ENCODE measurements at places on chromosomes 4 and X.

- DNase-seq = no peak
These were observed 73.0 kb upstream of the NFKB1 start for GRCh38 chr4:102428122-102428521.

DNA sequence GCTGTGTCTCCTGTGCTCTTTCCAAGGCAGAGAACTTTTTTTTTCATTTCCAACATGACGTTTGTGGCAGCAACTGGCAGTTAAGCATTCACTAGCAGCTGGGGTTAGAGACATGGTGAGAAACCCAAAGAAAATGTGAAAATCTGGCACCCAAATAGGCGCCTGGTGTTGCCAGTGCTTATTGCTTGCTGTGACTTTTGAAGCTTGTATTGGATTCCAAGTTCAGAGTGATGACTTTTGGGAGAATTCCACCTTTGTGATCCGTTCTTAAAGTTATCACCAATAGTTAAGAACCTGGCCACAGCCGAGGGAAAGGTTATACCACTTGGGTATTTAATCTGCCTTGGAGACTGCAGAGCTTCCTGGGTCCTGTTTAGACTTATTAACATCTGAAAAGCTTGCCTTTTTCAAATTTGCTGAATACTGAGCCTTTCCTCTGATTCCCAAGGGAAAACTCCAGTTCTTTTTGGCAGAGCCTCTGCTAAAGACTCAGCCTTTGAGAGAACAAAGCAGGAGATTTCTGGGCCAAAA is 101.0 kb downstream of the OPHN1 start:
- DNase-seq = no peak

DNA sequence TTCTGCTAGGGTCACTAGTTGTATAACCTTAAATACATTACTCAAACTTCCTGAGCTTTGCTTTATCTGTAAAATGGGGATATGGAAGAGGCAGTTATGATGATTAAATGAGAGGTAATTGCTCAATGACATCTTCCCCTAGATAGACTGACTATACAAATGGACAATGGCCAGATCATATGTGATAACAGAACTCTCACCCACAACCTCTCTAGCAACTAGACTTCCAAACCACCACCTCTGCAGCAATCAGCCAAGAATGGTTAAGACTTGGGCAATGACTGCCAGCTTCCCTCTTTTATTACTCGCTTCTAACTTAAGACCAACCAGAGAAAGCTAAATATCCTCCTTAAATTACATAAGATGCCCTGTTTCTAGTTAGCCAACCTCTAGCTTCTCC is 2.9 kb upstream of the SEPSECS start:
- DNase-seq = no peak

- no peak for DNase-seq
These were observed 22.1 kb upstream of the SORBS2 start for GRCh38 chr4:185834088-185834487.

DNA sequence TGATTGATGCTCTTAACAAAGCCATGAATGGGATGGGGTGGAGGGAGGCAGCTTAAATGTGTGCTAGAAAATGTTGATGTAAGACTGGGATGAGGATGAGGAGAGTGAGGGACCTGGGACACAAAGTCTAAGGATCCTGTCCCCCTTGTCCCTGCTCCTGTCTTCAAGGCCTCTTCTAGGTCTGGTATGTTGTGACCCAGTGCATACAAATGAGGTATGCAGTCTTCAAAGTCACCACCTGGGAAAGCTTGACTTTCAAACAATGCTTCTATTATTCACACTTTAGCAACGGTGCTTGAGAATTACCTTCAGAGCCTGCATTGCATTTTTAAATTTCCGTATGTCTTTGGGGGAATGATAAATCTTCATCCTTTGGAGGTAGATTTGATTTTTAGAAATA is 88.4 kb upstream of the SLC34A2 start:
- no peak for DNase-seq

DNA sequence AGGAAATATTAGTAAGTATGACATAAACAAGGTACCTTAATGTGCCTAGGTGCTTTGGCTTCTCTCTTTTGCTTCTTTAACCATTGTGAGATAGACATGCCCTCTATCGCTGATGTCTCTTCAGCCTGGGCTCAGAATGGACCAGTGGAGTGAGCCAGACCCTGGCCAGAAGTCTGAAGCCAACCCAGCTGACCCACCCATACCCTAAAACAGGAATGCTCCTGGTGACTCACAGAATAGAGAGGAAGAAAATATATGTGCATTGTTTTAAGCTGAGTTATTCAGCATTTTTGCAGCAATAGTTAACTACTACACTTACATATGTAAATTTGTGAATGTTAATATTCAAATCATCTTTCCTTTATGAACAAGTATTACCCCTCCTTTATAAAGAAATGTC is 167.5 kb upstream of the PCDH10 start:
- no peak for DNase-seq

DNA sequence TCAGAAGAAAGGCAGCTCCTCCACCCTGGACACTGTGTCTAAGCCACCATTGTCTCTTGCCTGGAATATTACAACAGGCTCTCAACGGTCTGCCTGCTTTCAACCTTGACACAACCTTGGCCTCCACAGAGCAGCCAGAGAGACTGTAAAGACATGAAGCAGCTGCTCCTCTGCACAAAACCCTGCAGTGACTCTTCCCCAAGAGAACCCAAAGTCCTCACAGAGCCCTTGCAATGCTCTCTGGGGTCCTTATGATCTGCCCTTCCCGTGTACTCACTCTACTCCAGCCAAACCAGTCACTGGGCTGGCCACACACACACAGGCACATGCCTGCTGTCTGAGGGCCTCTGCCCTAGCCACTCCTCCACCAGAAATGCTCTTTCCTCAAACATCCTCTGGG is 75.9 kb upstream of the CPEB2 start:
- no peak for DNase-seq

DNA sequence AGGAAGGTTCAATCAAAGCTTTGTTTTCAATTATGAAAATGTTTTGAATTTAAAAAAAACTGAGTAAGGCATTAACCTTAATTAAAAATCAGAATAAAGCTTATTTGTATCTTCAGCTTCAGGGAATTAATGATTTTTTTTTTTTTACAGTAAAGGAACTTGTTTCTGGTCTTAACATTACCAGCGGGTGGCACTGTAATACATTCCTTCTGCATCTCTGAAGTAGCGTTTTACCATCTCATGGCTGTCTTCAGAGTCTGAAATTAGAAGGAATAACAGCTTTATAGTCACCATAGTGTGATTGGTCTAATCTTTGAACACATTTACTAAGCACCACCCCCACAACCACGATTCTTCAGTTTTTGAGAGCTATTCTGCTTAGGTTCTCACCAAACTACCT is 102.6 kb downstream of the IL1RAPL2 start:
- DNase-seq = peak; percentile 8

- peak; percentile 22 for DNase-seq
These were observed 70.3 kb downstream of the ARL9 start for GRCh38 chr4:56575820-56576429.

- no peak for DNase-seq
These were observed 53.2 kb downstream of the PPM1K start for GRCh38 chr4:88230969-88231771.

DNA sequence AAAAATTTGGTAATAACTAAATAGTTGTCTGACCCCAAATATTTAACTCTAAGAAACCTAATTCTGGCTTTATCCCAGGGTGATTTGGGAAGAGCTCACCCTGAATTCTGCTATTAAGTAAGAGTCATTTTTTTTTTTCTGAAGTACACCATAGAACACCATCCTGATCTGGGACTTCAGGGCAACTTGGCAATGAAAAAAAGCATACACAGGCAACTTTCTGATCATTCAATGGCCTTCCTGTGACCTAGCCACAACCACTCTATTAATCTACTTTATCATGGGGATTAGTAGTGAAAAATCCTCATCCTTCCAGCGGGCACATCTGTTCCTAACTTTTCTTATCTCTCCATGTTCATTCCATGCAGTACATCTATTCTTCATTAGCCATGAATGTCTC is 333.2 kb upstream of the MAD2L1 start:
- no peak for DNase-seq

DNA sequence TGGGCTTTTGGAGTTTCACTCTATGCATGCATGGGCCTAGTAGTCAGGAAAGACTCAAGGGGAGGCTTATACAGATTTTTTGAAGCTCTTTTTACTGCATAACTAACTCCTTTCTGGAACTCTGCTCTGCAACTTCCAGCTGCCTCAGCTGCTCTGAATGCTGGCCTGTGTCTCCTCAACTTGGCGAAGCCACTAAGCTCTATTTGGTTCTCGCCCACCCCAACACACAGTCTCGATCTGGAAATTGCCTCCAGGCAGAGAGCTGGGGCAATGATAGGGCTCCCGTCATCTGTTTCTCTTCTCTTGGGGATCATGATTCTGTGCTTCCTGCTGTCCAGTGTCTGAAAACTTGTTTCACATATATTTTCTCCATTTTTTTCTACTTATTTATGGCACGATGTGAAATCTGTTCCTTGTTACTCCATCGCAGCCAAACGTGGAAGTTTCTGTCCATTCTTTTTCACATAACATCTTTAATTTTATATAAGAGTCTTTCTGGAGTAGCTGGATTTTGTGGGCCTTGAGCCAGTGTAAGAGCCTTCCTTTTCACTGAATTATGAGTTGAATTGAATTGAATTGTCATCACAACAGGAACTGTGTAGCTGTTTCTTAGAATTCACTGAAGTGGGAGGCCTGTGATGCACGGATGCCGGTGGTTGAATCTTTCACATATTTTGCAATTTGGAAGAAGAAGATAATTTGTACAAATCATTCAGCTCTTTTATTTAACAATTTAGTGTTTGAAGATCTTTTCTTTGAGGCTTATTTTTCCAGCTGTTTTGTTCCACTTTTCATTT is 9.0 kb downstream of the ZNF275 start:
- DNase-seq = no peak

GRCh38 chrX:138082896-138083295 is 517.0 kb downstream of the ZIC3 start:
- no peak for DNase-seq

DNA sequence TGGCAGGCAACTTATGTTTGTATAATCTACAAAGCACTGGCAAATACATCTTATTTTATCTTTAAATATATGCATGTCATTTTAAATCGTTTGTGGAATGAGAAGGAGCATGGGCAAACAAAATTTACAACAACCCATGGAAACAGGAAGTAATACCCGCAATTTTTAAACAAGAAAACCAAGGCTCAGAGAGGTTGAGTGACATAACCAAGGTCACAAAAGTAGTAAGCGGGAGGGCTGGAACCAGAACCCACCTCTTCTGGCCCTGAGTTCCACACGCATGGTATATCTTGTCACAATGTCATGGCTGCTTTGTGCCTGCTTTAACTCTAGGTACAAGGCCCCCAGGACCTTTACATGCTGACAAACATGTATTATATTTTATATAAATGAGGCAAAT is 52.9 kb downstream of the SLC7A11 start:
- no peak for DNase-seq

DNA sequence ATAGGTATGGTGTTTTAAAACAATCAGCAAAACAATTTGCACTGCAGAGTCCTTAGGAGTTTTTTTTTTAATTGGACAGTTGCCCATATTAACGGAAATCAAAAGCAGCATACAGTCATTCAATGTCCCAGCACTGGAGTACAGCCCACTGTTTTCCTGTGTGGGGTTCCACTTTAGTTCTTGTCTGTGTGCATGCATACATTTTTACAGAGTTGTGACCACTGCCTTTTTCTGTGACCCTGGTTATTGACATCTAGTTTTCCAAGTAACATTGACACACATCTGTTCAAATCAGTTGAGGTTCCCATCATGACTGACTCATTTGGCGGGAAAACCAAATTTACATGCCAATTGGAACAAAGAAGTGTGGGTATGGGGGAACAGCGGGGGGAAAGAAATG is 83.3 kb downstream of the HPRT1 start:
- no peak for DNase-seq

DNA sequence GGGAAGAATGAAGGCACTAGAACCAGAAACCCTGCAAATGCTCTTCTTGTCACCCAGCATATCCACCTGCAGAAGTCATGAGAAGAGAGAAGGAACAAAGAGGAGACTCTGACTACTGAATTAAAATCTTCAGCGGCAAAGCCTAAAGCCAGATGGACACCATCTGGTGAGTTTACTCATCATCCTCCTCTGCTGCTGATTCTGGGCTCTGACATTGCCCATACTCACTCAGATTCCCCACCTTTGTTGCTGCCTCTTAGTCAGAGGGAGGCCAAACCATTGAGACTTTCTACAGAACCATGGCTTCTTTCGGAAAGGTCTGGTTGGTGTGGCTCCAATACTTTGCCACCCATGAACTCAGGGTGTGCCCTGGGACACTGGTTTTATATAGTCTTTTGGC is 181.7 kb downstream of the AR start:
- DNase-seq = no peak

DNA sequence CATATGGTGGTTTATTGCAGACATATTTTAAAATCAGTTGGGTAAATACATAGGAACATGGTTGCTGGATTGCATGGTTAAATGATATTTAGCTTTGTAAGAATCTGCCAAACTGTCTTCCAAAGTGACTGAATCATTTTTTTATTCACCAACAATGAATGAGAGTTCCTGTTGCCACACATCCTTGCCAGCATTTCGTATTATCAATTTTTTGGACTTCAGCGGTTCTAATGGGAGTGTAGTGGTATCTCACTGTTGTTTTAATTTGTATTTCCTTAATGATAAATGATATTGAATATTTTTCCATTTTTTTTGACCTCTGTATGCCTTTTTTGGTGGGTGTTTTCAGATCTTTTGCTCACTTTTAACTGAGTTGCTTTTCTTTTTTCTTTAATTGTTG is 1.4 kb upstream of the MTHFD2L start:
- DNase-seq = no peak

GRCh38 chr4:70678383-70678999 is 9.8 kb upstream of the UTP3 start:
- DNase-seq = no peak

DNA sequence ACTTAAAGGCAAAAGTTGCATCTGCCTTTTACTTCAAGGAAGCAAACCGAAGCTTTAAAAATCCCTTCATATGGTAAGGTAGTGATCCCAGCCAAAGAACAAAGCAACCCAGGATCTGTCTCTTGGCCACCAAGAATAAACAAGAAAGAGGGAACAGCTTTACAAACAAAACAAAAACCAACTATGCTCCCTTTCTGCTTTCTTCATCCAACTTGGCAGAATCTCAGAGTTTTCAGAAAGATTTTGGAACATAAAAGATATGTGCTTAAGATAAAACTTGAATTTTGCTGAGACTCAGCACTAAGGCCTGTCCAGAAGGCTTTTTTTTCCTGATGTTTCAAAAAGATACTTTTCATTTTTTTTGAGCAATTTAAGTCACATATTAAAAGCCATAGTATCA is 94.0 kb downstream of the COL4A6 start:
- DNase-seq = no peak

All from HEK293T (cell line).